ENCODE measurements at places on chromosomes 12 and 14. TPM values are rescaled to one million over a fixed set of nuclear protein-coding genes. Genes with fewer than 3 reads are reported as not detected.

DNA sequence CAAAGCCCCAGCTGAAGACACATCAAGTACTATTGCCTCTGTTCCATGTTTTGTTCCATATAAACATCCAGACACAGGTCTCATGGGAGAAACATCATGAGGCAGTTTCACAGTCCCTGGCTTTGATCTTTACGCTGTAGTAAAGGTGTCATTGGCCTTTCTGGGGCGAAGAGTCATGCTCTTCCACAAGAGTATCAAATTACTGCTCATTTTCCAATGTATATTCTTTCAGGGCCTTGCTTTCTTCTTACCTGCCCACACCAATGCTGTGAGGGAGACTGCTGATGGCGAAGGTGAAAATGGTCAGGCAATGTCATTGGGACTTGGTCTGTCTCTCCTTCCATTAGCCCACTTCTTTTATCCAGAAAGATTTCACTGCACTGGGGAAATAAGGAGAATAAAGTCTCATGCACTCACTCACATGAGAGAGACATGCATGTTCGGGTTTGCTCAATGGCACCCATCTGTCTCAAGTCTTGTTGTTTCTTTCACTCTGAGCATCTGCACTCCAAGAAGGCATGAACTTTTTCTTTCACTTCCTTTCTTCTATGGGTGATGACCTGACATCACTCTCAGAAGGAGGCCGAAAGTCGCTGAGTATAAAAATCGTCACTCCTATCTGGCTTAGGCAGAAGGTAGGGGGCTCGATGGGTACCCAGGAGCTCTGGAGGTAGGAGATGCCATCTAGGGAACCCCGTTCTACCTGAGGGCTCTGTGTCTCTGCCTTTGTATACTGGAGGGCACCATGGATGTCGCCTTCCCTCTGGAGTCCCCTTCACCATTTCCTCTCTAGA, 1.3 kb upstream of the JDP2 start:
- no peak for DNase-seq
- H3K36me3 ChIP-seq, result no peaks in the 10 kb centered on the region
- peaks cover 10% of the 10 kb centered on the region for H3K4me1 ChIP-seq

DNA sequence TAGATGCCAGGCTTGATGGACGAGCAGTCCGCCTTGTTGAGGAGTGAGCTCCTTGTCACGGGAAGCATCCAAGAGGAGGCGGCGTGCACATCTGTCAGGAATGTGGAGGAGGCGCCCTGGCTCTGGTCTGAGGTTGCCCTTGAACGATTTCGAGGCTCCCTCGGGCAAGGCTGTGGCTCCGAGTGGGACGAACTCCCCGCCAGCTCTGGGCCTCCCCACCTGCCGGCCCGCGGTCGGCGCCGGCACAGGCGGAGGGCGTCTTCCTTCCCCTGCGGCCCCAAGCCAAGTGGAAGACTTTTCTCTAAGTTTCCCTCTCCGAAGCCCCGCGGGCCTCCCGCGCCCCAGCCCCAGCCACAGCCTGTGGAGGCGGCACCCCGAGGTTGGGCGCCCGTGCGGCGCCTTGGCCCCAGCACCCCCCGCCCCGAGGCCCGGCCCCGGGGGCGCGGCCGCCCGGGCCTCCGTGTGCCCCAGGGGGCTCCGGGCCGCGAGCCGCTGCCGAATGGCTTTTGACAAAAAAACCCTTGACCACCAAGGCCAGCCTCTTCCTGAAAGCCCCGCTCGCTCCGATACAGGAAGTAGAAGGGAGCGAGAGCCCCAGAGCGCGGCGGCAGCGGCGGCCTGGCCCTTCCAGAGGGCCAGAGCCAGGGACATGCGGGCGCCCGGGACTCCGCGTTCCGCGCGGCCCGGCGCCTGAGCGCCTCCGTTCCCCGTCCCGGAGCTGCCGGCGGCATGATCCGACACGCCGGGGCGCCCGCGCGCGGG, at the start of gene RIN3:
TSS of gene RIN3 (plus strand) at position 578 of the 762 bp plus-strand sequence. CDS start at position 730, 152 bp downstream.
- no peaks in the 10 kb centered on the region for H3K27me3 ChIP-seq
- peaks cover 26% of the 10 kb centered on the region for H3K4me1 ChIP-seq
- peak; percentile 35 for DNase-seq

The PAPLN gene
- total RNA-seq, result 0.11 TPM

- no peaks in the 10 kb centered on the region for H3K4me1 ChIP-seq
- H3K4me3 ChIP-seq, result no peak overlapping the region
- H3K27me3 ChIP-seq, result no peaks in the 10 kb centered on the region
- H3K27ac ChIP-seq, result no peak overlapping the region
- no peak for DNase-seq
- H3K36me3 ChIP-seq, result no peaks in the 10 kb centered on the region
Measured at GRCh38 chr14:24883576-24883975, 166.4 kb downstream of the STXBP6 start.

The GNB3 gene
- total RNA-seq, result 5.2 TPM

- no peaks in the 10 kb centered on the region for H3K4me1 ChIP-seq
- H3K27ac ChIP-seq, result no peak overlapping the region
- no peaks in the 10 kb centered on the region for H3K27me3 ChIP-seq
- H3K36me3 ChIP-seq, result no peaks in the 10 kb centered on the region
- DNase-seq, result no peak
Measured at GRCh38 chr12:105672121-105672975, 341.9 kb downstream of the C12orf75 start.

DNA sequence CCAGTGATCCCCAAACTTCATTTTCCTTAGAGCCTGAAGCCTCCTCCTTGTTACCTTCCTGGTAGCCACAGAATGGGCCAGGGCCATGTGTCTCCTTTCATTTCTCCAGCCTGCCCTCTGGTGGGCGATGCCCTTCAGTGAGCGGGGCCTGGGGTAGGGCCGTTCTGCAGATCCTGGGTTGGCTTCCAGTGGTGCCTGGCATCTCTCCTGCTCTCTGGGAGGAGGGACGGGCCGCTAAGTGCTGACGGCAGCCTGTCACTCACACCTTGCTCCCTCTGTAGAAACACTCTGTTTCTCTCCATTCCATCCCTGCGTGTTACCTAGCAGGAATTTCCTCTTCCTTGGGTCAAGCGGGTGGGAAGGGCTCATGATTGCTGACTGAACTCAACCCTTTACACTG, 232.1 kb downstream of the CACNA1C start:
- H3K36me3 ChIP-seq, result no peaks in the 10 kb centered on the region
- no peak for DNase-seq
- H3K27me3 ChIP-seq, result peaks cover 5% of the 10 kb centered on the region

GRCh38 chr12:85688837-85689236, 147.4 kb downstream of the RASSF9 start:
- DNase-seq, result no peak

GRCh38 chr12:53754188-53754585, 2.4 kb upstream of the CISTR start:
- H3K36me3 ChIP-seq, result no peaks in the 10 kb centered on the region
- DNase-seq, result no peak
- H3K27ac ChIP-seq, result no peak overlapping the region

DNA sequence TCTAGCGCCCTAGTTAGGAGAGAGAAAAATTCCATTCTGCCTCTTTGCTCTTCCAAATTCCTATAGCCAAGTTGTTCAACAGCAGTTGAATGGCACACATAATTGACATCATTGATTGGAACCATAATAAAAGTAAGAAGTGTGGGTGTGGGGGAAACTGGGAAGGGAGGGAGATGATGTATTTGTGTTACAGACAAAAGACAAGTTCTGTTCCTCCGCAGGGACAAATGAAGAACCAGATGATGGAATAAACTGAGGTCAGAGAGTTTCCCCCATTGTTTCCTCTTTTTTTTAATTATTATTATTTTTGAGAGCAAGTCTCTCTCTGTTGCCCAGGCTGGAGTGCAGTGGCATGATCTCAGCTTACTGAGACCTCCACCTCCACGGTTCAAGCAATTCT, 34.9 kb downstream of the GDF11 start:
- H3K27ac ChIP-seq, result no peak overlapping the region

GRCh38 chr14:81633496-81633895, 99.8 kb upstream of the SEL1L start:
- no peaks in the 10 kb centered on the region for H3K4me1 ChIP-seq
- no peaks in the 10 kb centered on the region for H3K36me3 ChIP-seq
- H3K27me3 ChIP-seq, result no peaks in the 10 kb centered on the region

The CMA1 gene
- not detected for total RNA-seq

The P2RX7 gene
- total RNA-seq, result 7.3 TPM

- H3K4me3 ChIP-seq, result no peak overlapping the region
- no peaks in the 10 kb centered on the region for H3K36me3 ChIP-seq
- H3K27ac ChIP-seq, result peak overlapping the region; percentile 12
- no peaks in the 10 kb centered on the region for H3K27me3 ChIP-seq
Measured at GRCh38 chr12:51971679-51972421, 20.4 kb downstream of the ACVR1B start.

The IL26 gene
- not detected for total RNA-seq

DNA sequence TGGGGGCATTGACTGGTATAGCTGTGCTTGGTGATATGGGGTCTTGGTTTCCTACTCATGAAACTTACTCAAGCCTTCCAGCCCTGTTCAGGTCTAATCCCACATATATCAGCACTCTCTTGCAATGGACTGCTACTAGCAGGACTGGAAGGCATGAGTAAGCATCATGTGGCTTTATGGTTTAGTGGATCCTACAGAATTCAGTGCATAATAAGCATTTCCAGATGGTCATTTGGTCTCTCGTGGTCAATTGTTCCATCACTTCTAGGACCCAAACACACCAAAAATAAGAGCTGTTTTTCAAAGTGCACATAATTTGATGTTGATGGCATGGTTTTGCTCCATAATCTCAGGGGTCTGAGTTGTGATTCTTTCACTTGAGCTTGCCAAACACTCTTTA, 114.4 kb downstream of the LMNTD1 start:
- no peaks in the 10 kb centered on the region for H3K27me3 ChIP-seq
- H3K4me3 ChIP-seq, result no peak overlapping the region
- H3K27ac ChIP-seq, result no peak overlapping the region
- H3K36me3 ChIP-seq, result no peaks in the 10 kb centered on the region
- no peak for DNase-seq

DNA sequence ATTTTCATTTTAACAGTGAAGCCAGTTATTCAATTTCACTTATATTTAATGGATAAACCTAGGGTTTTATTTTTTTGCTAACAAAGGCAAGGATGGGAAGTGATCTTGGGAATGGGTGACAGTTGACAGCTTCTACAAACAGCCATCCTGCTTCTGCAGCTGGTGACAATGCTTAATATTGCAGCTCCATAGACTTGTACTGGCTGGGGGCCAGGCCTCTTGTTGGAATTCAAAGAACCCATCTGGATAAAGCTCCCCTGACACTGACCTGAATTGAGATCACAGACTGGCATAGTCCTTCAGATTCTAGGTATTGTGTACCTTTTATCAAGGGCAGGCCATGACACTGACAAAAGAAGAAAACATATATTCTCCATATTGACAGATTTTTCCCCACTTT, 664.6 kb upstream of the FOXG1 start:
- H3K27me3 ChIP-seq, result no peaks in the 10 kb centered on the region
- no peak for DNase-seq
- no peak overlapping the region for H3K4me3 ChIP-seq
- no peak overlapping the region for H3K27ac ChIP-seq
- no peaks in the 10 kb centered on the region for H3K36me3 ChIP-seq

- no peaks in the 10 kb centered on the region for H3K36me3 ChIP-seq
- no peaks in the 10 kb centered on the region for H3K4me1 ChIP-seq
- H3K4me3 ChIP-seq, result no peak overlapping the region
Measured at GRCh38 chr12:3042394-3042793, 34.8 kb upstream of the TSPAN9 start.

The KLC1 gene
- total RNA-seq, result 242 TPM

- H3K4me3 ChIP-seq, result no peak overlapping the region
- no peak overlapping the region for H3K27ac ChIP-seq
- H3K4me1 ChIP-seq, result no peaks in the 10 kb centered on the region
- H3K27me3 ChIP-seq, result no peaks in the 10 kb centered on the region
- no peaks in the 10 kb centered on the region for H3K36me3 ChIP-seq
Measured at GRCh38 chr12:106090591-106091445, 47.9 kb downstream of the NUAK1 start.

The FAM222A gene
- 0.69 TPM for total RNA-seq

- peaks cover 27% of the 10 kb centered on the region for H3K36me3 ChIP-seq
- H3K4me1 ChIP-seq, result no peaks in the 10 kb centered on the region
- no peak overlapping the region for H3K27ac ChIP-seq
- H3K27me3 ChIP-seq, result no peaks in the 10 kb centered on the region
Measured at GRCh38 chr14:53038629-53039028, 87.8 kb upstream of the FERMT2 start.

DNA sequence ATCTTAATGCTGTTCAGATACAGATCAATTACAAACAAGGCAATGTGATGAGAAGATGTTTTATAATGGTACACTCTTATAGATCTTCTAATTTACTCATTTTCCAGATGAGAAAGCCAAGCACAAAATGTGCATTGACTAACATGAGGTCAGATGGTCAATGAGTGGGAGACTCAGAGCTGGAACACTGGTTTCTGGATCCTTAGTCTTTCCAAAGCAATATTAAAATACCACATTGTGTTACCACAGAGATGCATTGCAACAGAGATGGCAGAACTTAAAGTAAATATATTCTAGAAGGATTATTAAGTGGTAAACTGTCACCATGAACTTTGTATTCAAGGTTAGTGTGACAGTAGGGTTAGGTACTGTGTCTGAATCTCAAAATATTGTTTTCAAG, 113.6 kb downstream of the SLC15A5 start:
- no peak overlapping the region for H3K4me3 ChIP-seq
- no peak for DNase-seq
- H3K4me1 ChIP-seq, result no peaks in the 10 kb centered on the region
- no peaks in the 10 kb centered on the region for H3K27me3 ChIP-seq

GRCh38 chr14:68337279-68337678, 455.6 kb downstream of the ZFP36L1 start:
- no peak for DNase-seq
- H3K27me3 ChIP-seq, result no peaks in the 10 kb centered on the region
- peaks cover 12% of the 10 kb centered on the region for H3K4me1 ChIP-seq
- H3K4me3 ChIP-seq, result no peak overlapping the region
- H3K27ac ChIP-seq, result no peak overlapping the region

DNA sequence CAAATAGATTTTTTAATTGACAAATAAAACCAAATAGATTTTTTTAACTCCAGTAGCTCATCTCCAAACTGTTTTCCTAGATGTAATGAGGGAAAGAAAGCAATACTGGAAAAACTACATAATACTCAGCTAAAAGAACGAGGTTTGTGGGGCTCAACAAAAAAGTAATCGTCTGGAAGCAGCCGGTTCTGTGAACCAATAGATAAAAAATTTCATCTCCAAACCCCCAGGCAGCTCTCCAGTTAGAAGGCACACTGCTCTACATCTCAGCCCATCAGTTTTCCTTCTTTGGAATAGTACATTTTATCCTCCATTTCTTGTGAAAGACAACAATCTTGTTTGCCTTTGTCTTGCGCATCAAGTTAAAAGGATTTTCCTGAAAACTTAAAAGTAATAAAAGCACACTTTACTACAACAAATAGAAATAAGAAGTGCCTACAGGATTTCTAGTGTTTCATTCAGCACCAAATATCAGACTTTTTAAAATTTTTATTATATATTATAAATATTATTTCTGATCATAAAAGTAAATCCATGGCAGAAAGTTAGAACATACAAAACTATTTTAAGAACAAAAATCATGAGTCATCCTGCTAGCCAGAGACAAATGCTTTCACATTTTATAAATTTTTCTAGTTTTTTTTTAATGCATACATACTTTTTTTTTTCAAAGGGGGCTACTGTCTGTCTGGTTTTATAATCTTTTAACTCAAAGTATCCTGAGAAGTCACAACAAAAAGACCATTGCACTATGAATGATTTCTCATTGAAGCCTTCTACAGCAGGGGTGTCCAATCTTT, 67.7 kb downstream of the EPS8 start:
- H3K27ac ChIP-seq, result no peak overlapping the region
- H3K36me3 ChIP-seq, result no peaks in the 10 kb centered on the region
- H3K27me3 ChIP-seq, result no peaks in the 10 kb centered on the region
